Stomach (tissue), 19 donors: ENCODE measurements at places on chromosomes 11 and 22. TPM values are rescaled to one million over a fixed set of nuclear protein-coding genes. Genes with fewer than 3 reads are reported as not detected.

- H3K4me3 ChIP-seq = no peak overlapping the region
- peaks cover 36% of the 10 kb centered on the region for H3K4me1 ChIP-seq
- DNase-seq = peak; percentile 82
- H3K27ac ChIP-seq = peak overlapping the region; percentile 21
- H3K36me3 ChIP-seq = no peaks in the 10 kb centered on the region
- H3K27me3 ChIP-seq = no peaks in the 10 kb centered on the region
Measured at GRCh38 chr22:28034760-28035401, 115.8 kb upstream of the PITPNB start.

DNA sequence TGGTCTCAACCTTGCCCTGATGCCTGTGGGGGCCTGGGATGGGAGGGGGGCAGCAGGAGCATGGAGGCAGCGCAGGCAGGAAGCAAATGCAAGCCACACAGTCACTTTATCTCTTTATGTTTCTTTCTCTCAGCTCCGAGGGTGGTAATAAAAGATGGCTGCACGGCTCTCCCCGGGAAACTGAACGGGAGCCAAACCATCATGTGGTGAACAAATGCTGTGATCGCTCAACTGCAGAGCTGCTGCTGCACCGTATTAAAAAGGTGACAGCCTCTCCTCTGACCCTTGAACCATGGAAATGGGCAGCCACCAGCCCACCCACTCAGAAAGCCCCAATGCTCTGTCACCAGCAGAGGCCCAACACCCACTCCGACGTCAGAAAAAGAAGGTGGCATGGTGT lies 110.0 kb downstream of the TIMP3 start:
- H3K27ac ChIP-seq = no peak overlapping the region
- peak; percentile 44 for DNase-seq
- no peaks in the 10 kb centered on the region for H3K27me3 ChIP-seq
- peaks cover 28% of the 10 kb centered on the region for H3K4me1 ChIP-seq
- H3K36me3 ChIP-seq = no peaks in the 10 kb centered on the region
- H3K4me3 ChIP-seq = no peak overlapping the region

GRCh38 chr22:17929909-17930308 lies 94.5 kb downstream of the MICAL3 start:
- no peaks in the 10 kb centered on the region for H3K27me3 ChIP-seq
- H3K27ac ChIP-seq = no peak overlapping the region
- peaks cover 17% of the 10 kb centered on the region for H3K4me1 ChIP-seq
- no peaks in the 10 kb centered on the region for H3K36me3 ChIP-seq
- DNase-seq = no peak

Gene SCN3B
- not detected for total RNA-seq

Gene SCGB1D4
- not detected for total RNA-seq

GRCh38 chr11:2374456-2375201 lies 2.5 kb upstream of the CD81 start:
- H3K4me1 ChIP-seq = peaks cover 15% of the 10 kb centered on the region
- H3K4me3 ChIP-seq = no peak overlapping the region
- H3K27ac ChIP-seq = no peak overlapping the region
- H3K27me3 ChIP-seq = no peaks in the 10 kb centered on the region

GRCh38 chr22:29269230-29269604 lies 1.1 kb downstream of the EWSR1 start:
- peak; percentile 37 for DNase-seq
- peaks cover 14% of the 10 kb centered on the region for H3K36me3 ChIP-seq
- H3K4me3 ChIP-seq = peak overlapping the region; percentile 98

Gene OR51B2
- not detected for total RNA-seq

GRCh38 chr22:30582051-30582450 lies 7.6 kb upstream of the GAL3ST1 start:
- no peaks in the 10 kb centered on the region for H3K4me1 ChIP-seq
- H3K4me3 ChIP-seq = no peak overlapping the region
- H3K27me3 ChIP-seq = no peaks in the 10 kb centered on the region
- no peak for DNase-seq
- H3K27ac ChIP-seq = no peak overlapping the region

GRCh38 chr11:46295312-46296058 lies 18.0 kb downstream of the CREB3L1 start:
- DNase-seq = peak; percentile 61
- peaks cover 6% of the 10 kb centered on the region for H3K36me3 ChIP-seq
- no peaks in the 10 kb centered on the region for H3K27me3 ChIP-seq
- H3K27ac ChIP-seq = peak overlapping the region; percentile 69
- peaks cover 92% of the 10 kb centered on the region for H3K4me1 ChIP-seq

DNA sequence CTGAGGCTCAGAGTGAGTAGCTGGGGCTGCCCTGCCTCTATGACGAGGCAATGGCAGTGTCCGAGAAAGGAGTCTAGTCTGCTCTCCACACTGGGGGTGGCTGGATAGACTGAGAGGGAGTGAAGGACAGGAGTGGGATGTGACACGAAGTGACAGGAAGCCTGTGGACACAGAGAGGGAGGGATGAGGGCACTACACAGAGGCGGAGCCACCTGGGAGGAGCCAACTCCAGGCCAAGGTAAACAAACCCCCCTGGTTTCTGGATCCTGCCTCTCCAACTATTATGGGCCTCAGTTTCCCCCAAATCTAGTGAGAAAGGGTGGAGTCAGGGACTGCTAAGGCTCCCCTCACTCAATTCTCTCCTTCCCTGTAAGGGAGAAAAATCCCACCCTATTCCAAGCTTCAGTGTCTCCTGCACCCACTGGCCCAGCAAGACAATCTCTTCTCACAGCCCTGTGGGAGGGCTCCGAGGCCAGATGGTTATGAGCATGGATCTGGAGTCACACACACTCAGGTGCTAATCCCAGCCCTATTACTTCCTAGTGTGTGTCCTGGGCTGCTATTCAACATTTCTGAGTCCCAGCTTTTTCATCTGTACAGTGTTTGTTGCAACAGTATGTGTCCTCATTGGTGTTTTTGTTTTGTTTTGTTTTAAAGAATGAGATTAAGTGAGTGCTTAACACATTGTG lies 24.9 kb downstream of the ASPHD2 start:
- DNase-seq = no peak
- H3K27ac ChIP-seq = no peak overlapping the region
- H3K4me3 ChIP-seq = no peak overlapping the region
